ELR (cell line): ENCODE measurements at places on chromosomes 2 and 18.

- no peak for DNase-seq
Measured at GRCh38 chr2:1727796-1728474, 16.4 kb downstream of the PXDN start.

- no peak for DNase-seq
Measured at GRCh38 chr18:22690556-22690955, 242.6 kb upstream of the RBBP8 start.

- peak; percentile 73 for DNase-seq
Measured at GRCh38 chr2:20135631-20136050, 84.2 kb upstream of the LAPTM4A start.

DNA sequence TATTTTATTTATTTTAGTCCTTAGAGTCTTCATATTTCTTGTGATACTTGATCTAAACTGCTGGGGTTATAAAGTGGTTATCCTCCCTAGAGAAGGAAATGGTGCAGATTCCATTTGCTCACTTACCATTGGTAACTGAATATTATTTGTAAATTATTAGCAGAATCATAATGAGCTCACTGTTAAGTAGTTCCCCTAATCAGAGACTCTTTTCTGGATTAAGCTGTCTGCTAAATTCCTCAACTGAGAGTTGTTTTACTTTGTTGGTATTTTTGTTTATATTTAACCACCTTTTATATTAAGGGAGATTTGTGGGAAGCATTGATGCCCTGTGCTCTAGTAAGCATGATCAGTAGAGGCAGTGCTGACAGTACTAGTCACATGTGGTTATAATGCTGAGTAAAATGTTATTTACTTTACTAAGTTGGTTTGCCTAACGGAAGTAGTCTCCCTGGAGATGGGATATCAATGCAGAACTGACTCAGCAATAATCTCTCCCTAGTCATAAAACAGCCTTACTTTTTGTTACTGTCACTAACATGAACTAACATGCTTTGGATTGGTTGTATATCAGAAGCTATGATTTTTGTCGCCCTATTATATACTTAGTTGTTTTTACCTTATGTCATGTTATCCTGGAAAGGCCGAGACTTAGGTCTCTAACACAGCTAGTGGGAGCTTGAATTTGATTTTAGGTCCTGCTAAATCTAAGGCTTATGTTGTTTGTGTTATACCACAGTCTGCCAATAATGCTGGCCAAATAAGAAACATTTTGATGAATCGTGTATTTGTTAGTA is 166.7 kb downstream of the MCFD2 start:
- DNase-seq, result peak; percentile 86

DNA sequence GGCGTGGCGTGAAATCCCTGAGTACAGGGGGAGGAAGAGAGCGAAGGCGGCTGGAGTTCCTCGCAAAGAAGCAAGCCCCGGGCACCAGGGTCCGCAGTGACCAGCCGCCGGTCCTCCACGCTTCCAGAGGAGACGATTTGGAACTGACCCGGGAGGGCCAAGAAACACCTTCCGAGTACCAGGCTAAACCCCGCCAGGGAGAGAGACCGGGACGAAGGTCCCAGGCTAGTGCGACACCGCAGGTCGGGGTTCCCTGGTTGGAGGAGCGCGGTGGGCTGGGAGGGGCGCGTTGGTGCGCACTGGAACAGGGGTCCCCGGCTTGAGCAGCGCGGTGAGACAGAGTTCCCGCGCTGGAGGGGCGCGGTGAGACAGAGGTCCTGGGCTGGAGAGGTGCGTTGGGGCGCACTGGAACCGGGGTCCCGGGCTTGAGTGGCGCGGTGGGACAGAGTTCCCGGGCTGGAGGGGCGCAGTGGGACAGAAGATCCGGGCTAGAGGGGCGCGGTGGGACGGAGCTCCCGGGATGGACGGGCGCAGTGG is 901 bp downstream of the WDFY1 start:
- peak; percentile 52 for DNase-seq

DNA sequence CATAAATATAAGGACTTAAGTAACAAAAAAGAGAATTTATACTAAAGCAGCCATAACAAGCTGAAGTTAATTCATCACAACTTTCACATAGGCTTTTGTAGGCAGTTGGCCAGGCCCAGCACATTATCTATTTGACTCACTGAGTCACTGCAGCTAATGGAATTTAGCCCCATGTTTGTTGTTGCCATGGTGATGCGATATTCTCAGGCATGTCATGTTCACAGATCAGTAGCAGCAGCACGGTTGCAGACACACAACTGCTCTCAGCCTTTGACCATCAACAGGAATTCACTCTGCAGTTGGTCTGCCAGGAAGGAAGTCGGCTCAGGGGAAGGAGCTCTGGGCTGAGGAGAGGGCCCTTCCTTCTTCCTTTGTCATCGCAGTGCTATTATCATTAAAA is 639.8 kb downstream of the TMEM182 start:
- DNase-seq, result no peak

DNA sequence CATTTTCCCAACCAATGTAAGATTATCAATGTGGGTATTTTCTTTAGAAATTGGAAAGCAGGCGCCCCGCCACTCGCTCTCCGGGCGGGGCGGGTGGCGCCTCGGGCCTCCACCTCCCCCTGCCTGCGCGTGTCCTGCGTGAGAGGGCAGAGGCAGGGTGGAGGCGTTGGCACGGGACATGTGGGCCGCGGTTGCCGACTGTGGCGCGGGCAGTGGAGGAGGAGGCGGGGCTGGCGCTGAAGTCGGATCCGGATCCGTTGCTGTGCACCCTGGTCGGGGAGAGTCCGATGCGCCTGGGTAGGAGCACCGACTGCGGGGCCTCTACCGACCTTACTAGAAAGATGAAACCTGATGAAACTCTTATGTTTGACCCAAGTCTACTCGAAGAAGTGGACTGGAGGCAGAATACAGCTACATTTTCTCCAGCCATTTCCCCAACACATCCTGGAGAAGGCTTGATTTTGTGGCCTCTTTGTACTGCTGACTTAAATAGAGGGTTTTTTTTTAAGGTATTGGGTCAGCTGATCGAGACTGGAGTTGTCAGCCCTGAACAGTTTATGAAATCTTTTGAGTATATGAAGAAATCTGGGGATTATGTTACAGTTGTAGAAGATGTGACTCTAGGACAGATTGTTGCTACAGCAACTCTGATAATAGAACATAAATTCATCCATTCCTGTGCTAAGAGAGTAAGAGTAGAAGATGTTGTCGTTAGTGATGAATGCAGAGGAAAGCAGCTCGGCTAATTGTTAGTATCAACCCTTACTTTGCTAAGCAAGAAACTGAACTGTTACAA is 37.9 kb downstream of the PMS1 start:
- DNase-seq, result peak; percentile 15

DNA sequence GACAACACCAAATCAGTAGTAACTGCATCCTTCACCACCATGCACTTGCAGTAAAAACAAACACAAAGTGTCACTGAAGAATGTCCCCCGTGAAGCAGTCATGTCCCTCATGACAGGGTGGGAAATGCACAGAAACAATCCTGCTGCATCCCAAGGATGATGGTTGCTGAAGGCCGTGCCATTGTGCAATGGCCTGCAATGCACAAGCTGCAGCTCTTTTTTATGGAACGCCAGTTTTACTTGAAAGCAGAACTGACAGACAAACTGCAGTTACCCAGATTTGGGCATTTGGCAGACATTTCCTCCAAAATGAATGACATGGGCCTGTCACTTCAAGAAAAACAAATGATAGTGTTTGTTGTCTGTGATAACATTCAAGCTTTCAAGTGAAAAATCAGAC is 2.4 kb upstream of the CHST10 start:
- no peak for DNase-seq

- no peak for DNase-seq
Measured at GRCh38 chr2:222424276-222424728, at the start of gene SGPP2. SGPP2 (plus strand) TSS chr2:222424543; CDS start chr2:222424603, 60 bp downstream.

DNA sequence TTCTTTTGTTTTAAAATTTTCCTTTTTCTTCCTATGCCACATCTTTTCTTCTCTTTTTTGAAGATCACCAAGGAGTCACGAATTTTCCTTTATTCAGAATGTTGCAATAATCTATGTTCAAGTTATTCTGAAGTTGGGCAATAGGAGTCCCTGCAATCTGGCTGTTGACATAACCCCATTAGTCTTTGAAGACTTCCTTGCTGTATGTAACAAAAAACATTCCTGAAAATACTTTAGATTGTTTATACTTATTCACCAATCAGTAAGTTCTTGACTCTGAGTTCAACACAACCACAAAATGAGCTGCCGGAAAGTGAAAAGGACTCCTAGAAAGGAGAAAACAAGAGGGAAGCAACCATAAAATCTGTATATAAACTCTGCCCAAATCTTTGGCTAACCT is 62.8 kb downstream of the TMEM237 start:
- DNase-seq, result peak; percentile 37

GRCh38 chr18:45664824-45665763 is 49.8 kb downstream of the SLC14A2 start:
- peak; percentile 75 for DNase-seq

GRCh38 chr2:181778621-181779201 is 98.4 kb upstream of the NEUROD1 start:
- DNase-seq, result peak; percentile 20

DNA sequence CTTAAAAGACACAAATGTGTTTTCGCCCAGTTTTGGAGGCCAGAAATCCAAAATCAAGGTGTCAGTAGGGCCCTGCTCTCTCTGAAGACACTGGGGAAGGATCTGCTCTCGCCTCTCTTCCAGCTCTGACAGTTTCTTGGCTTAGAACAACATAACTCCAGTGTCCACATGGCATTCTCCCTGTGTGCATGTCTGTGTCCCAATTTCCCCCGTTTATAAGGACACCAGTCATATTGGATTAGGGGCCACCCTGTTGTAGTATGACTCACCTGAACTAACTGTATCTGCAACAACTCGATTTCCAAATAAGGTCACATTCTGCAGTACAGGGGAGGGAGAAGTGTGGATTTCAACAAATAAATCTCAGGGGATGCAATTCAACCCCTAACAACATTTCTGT is 263.2 kb downstream of the SS18 start:
- DNase-seq, result peak; percentile 45

- DNase-seq, result no peak
Measured at GRCh38 chr2:9113916-9114315, 92.7 kb upstream of the ASAP2 start.

- DNase-seq, result no peak
Measured at GRCh38 chr18:22052405-22053105, 116.8 kb upstream of the GATA6 start.
